ENCODE measurements at places on chromosomes 5 and 9.

DNA sequence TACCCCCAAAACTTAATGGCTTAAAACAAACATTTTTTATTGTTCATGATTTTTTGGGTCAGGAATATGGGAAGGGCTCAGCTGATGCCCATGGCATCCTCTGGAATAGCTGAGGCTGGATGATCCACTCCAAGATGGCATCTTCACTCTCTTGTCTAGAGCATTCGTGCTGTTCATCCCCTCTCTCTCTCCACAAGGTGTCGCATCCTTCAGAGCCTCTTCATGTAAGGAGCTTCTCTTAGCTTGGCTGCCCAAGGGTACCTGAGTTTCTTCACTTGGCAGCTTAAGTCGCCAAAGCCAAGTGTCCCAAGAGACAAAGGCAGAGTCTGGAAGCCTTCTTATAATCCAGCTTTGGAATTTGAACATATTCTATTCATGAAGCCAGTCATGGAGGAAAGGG, 294.7 kb downstream of the CHSY3 start:
- no peak for DNase-seq

GRCh38 chr9:28762167-28762566, 1188.9 kb upstream of the C9orf72 start:
- DNase-seq: no peak

DNA sequence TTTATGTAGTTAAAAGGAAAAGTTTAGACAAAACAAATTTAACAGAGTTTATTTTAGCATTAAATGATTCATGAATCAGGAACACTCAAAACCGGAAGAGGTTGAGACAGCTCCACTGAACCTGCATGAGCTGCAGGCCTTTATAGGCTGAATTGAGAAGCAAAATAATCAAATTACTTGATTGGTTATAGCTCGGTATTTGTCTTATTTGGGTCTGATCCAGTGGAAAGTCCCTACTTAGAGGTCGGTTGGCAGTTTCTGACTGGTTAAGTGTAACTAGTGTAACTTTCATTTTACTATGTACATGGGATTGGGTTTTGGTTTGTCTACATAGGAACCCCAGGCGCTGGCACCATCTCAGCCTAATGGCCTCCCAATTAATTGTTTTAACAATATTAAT, 74.1 kb upstream of the PIK3R1 start:
- no peak for DNase-seq

DNA sequence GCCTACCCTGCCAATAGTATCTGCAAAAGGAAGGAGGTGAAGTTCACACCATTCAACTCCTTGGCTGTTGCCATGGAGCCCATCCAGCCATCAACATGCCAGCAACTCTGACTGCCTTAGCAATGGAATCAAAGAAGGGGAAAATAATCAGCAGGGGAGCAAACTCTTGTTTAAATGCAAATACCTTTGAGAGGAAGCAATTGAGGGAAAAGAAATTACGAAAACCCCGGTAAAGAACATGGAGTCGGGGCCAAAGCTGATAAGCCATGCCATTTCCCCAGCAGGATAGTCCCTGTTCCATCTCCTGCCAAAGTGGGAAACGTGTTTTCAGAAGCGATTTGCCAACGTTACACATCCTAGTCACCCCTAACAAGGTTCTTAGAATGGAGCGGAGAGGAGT, 69.0 kb downstream of the MFAP3 start:
- DNase-seq: no peak

DNA sequence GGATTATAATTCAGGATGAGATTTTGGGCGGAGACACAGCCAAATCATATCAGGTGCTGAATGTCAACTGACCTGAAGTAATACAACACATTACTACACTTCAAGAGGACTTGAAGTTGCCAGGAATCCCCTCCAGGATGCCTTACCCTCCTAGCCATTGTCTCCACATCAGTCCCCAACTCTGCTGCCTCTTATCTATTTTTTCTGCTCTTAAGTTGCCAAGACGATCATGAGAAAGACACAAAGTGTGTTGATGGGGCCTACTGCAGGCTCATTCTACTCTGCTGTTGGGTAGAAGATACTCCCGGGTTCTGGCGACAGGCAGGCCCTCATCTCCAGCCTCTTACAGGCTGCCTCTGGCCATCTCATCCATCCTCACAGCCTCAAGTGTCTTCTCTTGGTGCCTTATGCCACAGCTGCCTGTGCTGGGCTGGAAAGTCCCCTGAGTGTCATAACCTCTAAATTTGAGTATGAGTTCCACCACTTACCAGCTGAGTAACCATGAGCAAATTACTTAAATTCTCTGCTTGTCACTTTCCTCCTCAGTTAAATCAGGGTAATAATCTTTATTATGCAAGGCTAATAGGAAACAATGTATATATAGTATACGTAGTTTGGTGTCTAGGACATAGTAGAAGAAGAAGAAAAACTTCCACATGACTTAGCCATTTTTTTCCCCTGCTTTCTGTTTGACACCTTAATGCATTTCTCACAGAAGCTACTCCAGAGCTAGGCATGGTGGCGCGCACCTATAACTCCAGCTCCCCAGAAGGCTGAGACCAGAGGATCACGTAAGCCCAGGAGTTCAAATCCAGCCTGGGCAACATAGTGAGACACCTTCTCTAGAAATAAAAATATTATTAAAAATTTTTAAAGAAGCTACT, 73.0 kb upstream of the SNX2 start:
- DNase-seq: no peak

DNA sequence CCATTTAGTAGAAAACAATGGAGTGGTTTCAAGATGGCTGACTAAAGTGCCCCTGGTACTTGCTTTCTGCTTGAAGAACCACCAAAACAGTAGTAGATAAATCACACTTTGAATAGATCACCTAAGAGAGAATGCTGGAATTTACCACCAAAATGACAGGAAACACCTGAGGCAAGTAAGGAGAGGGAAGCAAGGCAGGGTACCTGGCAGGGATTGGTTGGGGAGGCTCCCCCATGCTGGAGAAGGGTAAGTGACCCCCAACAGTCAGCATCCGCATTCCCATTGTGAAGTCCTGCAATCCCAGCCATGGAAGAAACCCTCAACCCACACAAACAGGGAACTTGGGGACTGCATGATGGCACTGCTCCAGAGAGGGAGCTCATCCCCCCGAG, 105.5 kb downstream of the PLPP1 start:
- DNase-seq: no peak

- DNase-seq: no peak
Observed at GRCh38 chr5:4661836-4662235, 478.3 kb upstream of the ADAMTS16 start.

DNA sequence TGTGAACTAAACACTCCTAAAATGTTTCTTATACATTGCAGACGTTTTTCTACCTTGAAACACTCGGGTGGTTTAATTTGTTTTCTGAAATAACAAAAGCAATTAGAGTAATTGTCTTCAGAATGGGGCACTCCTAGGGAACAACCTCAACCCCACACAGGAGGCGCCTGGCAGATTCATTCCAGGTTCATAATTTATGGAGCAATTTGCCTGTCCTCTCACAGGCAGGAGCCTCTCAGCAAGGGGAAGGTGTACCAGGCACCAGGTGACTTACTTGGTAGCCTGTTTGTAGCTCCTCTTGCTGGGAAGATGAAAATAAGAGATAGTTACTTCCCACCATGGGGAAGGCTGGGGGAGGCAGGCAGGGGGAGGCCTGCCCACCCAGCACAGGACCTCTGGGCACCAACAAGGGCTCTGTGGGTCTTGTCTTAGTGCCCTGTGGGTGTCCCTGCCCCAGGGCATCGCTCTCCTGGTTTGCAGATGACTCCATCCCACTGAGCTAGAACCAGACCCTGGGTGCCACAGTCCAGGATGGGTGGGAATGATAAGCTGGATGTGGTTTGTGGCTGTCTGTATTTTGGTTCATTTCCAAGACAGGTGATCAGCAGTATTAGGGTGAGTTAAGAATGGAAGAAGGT, 144.4 kb downstream of the FSTL4 start:
- no peak for DNase-seq

DNA sequence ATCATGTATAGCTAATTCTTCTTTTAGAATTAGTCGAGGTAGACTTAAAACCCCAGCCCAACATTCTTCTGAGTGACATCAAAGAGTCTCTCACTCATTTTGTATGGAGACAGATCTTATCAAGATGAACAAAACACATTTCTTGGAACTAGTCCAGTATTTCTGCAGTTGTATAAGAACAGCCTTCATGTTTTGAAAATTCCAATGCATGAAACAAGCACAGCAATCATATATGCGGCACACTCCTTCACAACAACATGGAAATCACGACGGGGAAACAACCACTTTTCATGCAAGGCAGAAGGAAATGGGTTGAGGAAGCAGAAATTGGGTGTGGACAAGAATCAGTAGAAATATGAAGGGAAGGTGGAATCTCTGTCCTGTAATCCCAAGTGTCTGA, 113.8 kb downstream of the PLK2 start:
- no peak for DNase-seq

DNA sequence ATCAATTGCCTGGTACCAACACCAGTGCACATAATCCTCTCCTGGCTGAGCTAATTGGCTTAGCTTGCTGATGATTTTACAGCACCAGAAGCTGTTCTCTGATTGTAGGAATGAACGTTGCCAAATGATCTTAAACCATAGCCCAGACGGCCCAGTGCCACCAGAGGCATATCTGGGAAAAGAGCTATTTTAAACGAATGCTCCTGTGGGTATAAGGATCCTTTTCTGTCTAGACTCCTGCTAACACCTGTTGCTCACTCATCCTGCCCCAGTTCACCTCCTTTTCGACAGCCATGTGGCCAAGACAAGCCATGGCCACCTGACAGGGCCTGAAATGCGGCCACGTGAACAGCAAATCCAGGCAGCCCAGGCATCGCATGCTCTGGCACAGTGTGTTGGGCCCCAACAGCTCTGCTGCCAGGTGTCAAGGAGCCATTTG, 289.9 kb upstream of the SLC30A5 start:
- no peak for DNase-seq

- DNase-seq: no peak
Observed at GRCh38 chr5:134275822-134276221, 49.9 kb upstream of the PPP2CA start.

GRCh38 chr5:148229840-148230239, 8.5 kb upstream of the MARCOL start:
- DNase-seq: no peak

GRCh38 chr5:109450129-109450877, 40.5 kb upstream of the PJA2 start:
- DNase-seq: no peak

- no peak for DNase-seq
Observed at GRCh38 chr9:119088002-119088547, 281.2 kb downstream of the BRINP1 start.

- DNase-seq: no peak
Observed at GRCh38 chr9:28319981-28320380, 746.7 kb upstream of the C9orf72 start.

DNA sequence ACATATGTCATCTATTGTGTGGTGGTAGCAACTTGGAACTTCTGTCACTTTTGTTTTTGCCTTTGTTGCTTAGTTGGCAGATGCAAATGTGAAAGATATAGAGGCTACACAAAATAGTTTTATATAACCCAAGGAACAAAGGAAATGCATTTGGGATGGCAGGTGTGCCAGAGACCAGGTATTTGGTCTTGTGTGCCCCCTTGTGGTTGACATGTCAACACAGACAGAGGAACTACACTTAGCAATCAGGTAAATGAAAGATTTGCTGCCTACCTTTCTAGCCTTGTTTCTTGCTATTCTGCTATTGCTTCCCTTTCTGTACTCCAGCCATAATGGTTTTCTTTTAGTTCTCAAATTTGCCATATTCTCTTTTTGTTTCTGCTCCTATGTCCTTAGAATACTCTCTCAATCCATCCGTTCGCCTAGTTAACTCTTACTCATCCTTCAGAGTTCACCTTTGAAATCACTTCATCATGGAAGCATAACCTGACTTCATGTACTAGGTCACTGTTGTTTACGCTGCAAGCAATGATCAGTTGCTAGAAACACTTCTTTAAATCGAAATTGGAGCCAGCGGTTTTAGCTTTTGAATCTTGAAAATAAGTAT, 119.5 kb downstream of the TRPM3 start:
- DNase-seq: no peak

- no peak for DNase-seq
Observed at GRCh38 chr5:16265141-16265540, 85.5 kb upstream of the MARCHF11 start.

DNA sequence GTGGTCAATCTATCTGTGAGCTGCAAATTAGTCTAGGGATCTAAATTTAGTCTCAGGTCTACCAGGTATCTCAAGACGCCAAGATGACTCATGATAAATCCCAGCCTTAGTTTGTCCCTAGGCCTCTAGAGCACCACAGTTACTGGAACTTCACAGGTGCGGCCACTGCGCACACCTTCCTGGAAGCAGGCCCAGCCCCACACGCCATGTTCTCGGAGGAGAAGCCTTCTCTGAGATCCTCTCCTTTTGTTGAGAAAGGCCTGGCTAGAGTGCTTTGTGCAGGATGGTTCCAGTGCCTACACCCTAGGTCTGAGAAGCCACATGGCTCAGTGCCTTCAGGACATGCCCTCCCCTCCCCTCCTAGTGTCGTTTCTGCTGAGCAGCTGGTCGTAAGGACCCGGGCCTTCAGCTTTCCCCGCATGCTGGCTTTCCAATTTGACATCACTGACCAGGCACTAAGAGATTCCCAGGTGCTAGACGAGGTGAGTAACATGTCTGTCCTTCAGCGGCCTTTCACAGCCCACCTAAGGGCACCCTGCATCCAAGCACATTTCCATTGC, 51.9 kb downstream of the IPPK start:
- DNase-seq: no peak

GRCh38 chr9:14485366-14485765, 171.4 kb upstream of the NFIB start:
- no peak for DNase-seq

All from NK-92 treated with Interleukin-12 subunit alpha and Interleukin-12 subunit beta, amount 100 ng/mL, for 24 hours (cell line).